NCI-H2107 (cell line): ENCODE measurements at places on chromosomes 1 and 21.

GRCh38 chr1:54836594-54836993, 35.5 kb upstream of the TTC22 start:
- DNase-seq, result no peak

- DNase-seq, result peak; percentile 56
Observed at GRCh38 chr1:205444931-205445645, 10.8 kb downstream of the BLACAT1 start.

DNA sequence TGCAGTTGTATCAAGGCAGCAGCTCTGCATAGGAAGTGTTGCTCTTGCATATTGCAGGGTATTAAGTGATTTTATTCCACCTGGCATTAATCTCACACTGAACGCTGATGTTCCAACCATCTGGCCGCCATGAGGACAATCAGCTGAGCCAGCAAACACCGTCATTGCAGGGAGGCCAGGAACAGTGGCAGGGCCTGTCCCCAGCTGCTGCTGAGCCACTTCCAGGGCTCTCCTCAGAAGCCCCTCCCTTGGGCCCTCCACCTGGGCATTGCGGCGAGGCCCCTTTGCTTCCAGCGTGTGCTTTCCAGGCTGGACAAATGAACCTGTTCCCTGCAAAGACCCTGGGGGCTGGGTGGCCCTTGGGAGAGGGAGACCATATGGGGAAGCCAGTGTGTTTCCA, 171.6 kb upstream of the C1orf174 start:
- DNase-seq, result no peak

- no peak for DNase-seq
Observed at GRCh38 chr1:3846541-3846940, 10.5 kb downstream of the CEP104 start.

- no peak for DNase-seq
Observed at GRCh38 chr1:187374082-187374481, 545.3 kb downstream of the PLA2G4A start.
